GM13976 (cell line): ENCODE measurements at places on chromosomes 3 and 15.

DNA sequence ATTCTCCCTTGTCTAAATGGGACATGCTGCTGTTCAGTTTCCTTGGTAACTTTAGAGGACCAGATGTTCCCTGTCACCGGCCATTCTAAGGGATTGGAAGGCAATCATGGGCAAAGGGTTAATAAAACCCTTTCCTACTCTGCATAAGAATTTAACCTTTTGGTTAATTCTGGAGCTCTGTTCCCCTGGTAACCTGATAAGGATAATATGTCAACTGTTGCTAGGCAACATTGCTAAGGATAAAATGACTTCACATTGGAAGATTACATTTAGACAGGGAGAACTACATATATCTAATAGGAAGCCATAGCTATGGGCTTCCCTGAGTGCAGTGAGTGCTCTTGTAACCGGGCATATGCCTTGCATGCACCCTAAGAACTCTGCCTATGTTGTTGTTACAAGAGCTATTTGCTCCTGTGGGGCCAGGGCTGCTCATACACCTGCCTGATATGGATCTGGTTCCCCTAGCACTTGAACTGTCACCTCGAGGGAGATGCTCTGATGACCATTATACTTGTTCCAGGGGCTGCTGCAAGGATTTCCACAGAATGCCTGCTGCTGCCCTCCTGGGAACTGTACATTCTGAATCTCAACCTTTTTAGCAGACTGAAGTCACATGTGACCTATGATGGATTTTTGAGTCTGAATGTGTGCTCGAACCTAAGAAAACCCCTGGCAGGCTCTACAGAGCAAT is 326.3 kb upstream of the PDZRN3 start:
- no peak for DNase-seq

GRCh38 chr15:80695911-80696661 is 976 bp downstream of the ABHD17C start:
- DNase-seq = no peak

DNA sequence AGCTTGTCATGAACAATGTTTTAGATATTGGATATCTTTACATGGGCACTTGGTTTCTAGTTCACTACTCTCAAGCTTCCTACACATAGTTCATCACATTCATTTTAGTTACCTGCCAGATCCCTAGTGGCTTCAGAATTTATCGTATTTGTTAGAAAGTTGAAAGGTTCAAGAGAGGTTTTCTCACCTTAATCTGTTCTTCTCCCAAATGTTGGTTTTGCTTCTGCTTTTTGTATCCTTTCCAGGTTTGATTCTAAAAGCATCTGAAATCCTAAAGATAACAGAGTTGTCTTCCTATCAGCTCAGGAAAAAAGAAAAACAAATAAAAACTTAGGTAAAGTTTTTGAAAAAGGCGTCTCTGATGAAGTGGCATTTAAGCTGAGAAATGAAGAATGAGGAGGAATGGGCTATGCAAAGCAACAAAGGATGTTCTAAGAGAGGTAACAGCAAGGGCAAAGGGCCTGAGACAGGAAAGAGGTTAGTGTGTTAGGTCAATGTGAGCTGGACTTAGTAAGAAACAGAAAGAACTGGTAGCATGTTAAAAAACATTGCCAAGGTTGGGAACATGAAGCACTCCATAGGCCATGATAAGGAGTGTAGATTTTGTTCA is 104.7 kb upstream of the CMC1 start:
- DNase-seq = no peak

DNA sequence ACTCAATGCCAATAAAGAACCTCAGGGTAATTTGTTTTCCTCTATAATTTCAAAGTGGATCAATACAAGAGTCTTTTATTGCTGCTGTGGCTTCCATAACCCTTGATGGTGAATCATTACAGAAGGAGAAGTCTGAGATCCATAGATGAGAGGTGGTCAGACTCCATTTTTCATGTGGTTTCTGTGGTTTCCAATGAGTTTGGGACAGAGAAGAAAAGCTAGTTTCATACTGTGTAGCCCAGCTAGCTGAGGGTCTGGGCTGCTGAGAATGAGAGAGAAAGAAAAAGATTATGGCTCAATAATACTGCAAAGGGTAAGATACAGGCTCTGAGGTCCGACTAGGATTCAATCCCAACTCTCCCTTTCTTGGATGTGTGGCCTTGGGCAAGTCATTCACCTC is 180.6 kb upstream of the LRRN1 start:
- no peak for DNase-seq

- DNase-seq = no peak
These were observed 58.7 kb upstream of the MEF2A start for GRCh38 chr15:99507016-99507503.

GRCh38 chr15:82303956-82304777 is 41.5 kb downstream of the SAXO2 start:
- DNase-seq = no peak

DNA sequence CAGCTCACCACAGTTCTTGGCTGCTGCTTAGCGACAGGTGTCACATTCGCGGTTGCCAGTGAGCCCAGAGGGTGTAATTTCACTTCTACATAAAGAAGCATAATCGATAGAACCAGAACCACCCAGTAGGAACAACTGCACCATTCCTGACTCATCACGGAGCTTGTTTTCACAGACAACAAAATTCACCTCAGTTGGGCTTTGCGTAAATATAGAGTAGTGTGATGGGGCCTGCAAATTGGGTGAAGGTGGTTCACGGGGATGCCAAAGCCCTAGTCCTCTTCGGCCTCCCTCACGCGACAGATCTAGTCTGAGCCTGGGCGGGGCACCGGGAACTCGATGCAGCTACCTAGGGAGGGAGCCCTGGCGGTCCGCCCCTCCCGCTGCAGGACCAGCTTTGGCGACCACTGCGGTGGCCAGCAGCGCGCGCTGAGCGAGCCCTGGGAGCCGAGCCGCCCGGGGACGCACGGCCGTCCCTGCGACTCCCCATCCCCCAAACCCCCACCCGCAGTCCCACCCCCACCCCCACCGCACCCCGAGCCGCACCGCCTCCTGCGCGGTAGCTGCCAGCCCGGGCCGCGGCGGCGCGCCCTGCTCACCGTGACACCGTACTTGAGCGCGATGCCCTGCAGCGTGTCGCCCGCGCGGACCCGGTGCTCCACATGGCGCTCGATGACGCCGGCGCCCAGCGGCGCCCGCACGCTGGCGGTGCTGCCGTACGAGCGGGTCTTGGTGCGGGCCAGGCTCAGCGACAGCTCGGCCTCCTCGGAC is 519 bp downstream of the LYSMD2 start:
- peak; percentile 57 for DNase-seq

GRCh38 chr3:180683816-180684215 is 4.5 kb upstream of the CCDC39 start:
- DNase-seq = no peak

- no peak for DNase-seq
These were observed 198.7 kb upstream of the PFN2 start for GRCh38 chr3:150169330-150169940.

GRCh38 chr3:29240248-29240647 is 40.6 kb upstream of the RBMS3 start:
- no peak for DNase-seq

- DNase-seq = no peak
These were observed 496.5 kb upstream of the TBL1XR1 start for GRCh38 chr3:177693616-177694264.

DNA sequence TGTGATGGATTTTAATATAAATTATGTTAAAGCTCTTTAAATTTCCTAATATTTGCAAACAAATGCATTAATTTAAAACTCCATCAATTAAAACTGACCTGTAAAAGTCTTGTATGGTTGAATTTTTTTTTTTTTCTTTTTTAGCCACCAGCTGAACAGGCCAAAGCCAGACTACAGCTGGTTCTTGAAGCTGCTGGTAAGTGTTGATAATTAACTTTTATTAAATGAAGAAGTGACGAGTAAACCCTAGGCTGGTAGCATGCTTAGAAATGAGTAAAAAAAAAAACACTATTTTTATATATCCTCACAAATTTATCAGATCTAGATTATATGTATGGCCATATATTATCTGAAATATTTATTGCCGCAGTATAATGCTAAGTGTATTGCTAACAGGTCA is 216.3 kb upstream of the MLF1 start:
- DNase-seq = no peak

- DNase-seq = no peak
These were observed 151.7 kb downstream of the NR1D2 start for GRCh38 chr3:24096695-24097290.

GRCh38 chr3:179526989-179527391 is 35.7 kb upstream of the ACTL6A start:
- no peak for DNase-seq

DNA sequence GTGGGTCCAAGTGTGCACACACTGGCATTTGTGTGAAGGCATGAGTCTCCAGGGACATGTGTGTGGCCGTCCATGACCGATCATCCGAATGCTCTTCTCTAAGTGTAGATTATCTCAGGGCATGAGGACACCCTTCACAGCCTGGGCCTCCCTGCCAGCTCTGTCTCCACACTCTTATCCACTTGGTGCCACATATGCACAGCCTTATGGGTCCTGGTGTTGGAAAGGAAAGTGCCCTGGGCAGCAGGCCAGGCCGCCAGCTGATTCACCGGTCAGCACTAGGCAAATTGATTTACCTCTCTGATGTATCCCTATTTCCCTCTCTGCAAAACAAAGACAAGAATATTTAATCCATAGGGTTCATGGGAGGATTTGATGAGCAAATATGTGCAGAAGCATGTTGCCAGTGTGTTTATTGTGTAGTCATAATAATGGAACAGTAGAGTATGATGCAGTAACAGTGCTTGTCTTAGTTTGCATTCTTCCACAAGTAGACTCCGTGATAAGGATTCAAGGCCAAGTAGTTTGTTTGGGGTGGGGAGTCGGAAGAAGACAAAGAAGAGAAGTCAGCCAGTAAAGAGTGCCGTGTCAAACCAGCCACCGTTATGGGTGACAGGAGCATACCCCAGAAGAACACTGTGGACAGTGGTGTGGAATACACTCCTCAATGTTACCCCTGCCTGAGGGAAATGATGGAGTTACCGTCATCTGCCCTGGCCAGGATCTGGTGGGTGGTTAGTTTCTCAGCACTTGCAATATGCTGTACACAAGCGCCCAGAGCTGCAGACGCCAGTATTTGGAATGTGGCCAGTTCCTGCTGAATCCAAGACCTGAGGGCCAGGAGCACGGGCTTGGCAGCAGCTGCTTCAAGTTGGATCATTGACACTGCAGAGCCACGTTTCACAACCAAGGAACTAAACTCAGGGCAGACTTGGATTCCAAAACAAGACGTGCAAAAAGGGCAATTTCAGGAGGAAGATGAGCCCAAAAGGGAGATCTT is 85.1 kb downstream of the MTHFS start:
- no peak for DNase-seq

DNA sequence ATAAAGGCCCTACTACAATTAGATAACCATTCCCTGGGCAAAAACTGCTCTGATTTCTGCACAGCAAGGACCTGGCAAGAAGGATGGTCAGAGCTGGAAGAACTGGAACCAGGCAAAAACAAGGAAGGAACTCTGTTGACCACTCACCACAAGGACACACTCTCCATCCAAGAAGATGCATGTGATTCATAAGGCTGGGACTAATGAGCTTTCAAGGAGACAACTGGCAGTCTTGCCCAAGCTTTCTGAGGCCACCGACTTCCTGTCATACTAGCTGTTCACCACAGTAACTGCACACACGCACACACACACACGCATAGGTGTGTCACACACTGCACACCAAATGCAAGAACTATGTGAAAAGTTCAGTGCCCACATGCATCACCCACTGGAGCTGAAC is 256.6 kb downstream of the OCA2 start:
- DNase-seq = no peak
